Naive B cell (primary cell): ENCODE measurements at places on chromosomes 2 and 18. TPM values are rescaled to one million over a fixed set of nuclear protein-coding genes. Genes with fewer than 3 reads are reported as not detected.

TIMM21 gene
- 18.3 TPM for polyA plus RNA-seq

GRCh38 chr2:59680863-59681262, 872.6 kb downstream of the BCL11A start:
- no peak overlapping the region for H3K4me3 ChIP-seq
- peaks cover 4% of the 10 kb centered on the region for H3K27me3 ChIP-seq
- no peaks in the 10 kb centered on the region for H3K36me3 ChIP-seq
- no peak for DNase-seq
- H3K27ac ChIP-seq, result no peak overlapping the region
- peaks cover 10% of the 10 kb centered on the region for H3K4me1 ChIP-seq

IL36RN gene
- polyA plus RNA-seq, result not detected

TMEFF2 gene
- not detected for polyA plus RNA-seq

TBR1 gene
- polyA plus RNA-seq, result not detected

SLC9A2 gene
- not detected for polyA plus RNA-seq

GRCh38 chr2:126482582-126483464, 173.1 kb upstream of the GYPC start:
- no peak for DNase-seq
- no peaks in the 10 kb centered on the region for H3K36me3 ChIP-seq
- no peak overlapping the region for H3K4me3 ChIP-seq
- H3K4me1 ChIP-seq, result no peaks in the 10 kb centered on the region

DNA sequence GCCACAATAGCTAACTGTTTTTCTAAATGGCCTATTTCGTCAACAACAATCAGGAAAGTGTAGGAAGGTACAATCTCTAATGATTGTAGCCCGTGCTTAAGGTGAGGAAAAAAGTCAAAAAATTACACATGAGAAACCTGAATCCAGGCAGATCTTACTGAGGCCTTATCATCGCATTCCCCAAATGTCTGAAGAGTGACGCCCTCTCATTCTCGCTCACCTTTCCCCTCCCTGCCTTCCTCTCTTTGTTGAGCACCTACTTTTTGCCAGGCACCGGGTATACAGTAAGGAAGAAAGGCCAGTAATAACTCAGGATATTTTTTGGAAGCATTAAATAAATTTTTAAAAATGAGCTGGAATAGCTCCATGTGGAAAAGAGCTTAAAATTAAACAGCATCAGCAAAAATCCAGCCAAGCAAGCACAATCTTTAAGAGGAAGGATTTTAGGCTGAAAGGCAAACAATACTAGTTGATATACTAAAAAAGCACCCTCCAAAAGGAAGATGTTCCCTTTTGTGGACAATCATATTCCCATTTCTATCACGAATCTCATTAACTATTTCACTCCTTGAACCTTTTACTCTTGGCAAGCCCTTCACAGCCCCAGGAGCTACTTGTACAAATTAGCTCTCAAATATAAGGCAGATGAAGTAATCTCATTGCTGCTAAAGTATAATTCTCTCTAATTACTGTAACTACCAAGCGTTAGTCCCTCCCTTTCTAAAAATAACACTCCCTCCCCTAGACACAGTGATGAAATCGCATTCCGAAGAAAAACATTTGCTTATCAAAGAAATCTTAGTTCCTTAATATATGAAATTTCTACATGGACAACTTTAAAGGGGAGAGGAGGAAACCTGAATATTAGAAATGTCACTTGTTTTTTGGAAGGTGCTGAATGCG, 40.0 kb downstream of the STAT1 start:
- peaks cover 45% of the 10 kb centered on the region for H3K36me3 ChIP-seq
- no peak for DNase-seq
- H3K4me3 ChIP-seq, result no peak overlapping the region

DNA sequence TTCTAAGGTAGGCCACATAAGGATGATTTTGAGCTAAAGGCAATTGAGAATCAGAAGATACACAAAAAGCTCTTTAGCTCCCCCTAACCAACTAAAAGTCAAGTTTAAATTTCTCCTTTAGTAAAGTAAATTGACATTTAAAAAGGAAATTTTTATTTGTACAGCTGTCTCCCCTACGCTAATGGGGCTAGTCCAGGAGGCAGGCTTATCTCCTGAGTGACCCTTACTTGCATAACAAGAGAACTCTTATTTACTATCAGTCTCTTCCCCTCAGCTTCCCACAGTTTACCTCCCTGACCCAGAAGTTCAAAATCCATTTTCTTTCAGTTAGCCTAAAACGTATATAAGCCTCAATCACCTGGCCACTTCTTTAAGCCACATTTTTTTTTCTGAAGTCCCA, 1002.8 kb upstream of the NRXN1 start:
- no peak overlapping the region for H3K27ac ChIP-seq
- no peak for DNase-seq
- no peak overlapping the region for H3K4me3 ChIP-seq
- H3K4me1 ChIP-seq, result no peaks in the 10 kb centered on the region
- H3K27me3 ChIP-seq, result no peaks in the 10 kb centered on the region

KIF1A gene
- polyA plus RNA-seq, result not detected

DNA sequence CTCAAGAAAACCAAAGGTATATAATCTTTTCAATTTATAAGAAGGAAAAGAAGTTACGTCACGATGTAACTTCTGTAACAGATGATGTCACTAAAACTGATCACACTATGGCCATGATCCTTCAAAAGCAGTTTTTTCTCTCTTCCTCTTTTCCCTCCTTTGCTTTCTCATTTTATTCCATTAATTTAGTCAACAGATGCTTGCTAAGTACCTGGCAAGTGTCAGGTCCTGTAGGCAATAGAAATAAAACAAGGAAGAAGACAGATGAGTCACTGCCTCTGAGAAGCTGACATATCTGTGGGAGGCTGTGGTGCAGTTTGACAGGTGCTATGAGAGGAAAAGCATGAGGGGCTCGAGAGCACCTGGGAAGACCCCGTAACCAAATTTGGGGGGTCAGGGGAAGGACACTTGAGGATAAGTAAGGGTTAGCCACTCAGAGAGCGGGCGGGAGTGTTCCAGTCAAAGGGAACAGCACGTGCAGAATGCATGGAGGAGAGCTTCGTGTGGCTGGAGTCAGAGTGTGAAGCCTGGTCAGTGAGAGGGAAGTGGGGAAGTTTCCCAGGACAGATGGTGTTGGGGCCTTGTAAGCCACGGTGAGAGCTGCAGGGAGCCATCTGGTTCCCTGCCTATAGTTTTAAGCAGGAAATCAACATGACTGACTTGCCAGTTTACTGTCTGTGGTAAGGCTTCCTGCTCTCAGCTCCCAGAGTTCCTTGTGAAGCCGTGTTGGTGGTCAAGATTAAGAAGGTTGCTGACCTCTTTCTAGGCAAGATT, 198.8 kb upstream of the FOSL2 start:
- H3K27me3 ChIP-seq, result no peaks in the 10 kb centered on the region
- H3K36me3 ChIP-seq, result no peaks in the 10 kb centered on the region
- H3K4me1 ChIP-seq, result no peaks in the 10 kb centered on the region
- H3K27ac ChIP-seq, result no peak overlapping the region
- no peak overlapping the region for H3K4me3 ChIP-seq

GRCh38 chr2:96806468-96807126, 9.5 kb upstream of the CNNM3 start:
- H3K4me1 ChIP-seq, result peaks cover 12% of the 10 kb centered on the region
- H3K36me3 ChIP-seq, result no peaks in the 10 kb centered on the region
- DNase-seq, result peak; percentile 78

IAH1 gene
- polyA plus RNA-seq, result 65.4 TPM

DSG1 gene
- not detected for polyA plus RNA-seq

- DNase-seq, result no peak
- no peaks in the 10 kb centered on the region for H3K36me3 ChIP-seq
- H3K4me1 ChIP-seq, result no peaks in the 10 kb centered on the region
- no peaks in the 10 kb centered on the region for H3K27me3 ChIP-seq
Measured at GRCh38 chr2:2577407-2577831, 246.3 kb upstream of the MYT1L start.

DNA sequence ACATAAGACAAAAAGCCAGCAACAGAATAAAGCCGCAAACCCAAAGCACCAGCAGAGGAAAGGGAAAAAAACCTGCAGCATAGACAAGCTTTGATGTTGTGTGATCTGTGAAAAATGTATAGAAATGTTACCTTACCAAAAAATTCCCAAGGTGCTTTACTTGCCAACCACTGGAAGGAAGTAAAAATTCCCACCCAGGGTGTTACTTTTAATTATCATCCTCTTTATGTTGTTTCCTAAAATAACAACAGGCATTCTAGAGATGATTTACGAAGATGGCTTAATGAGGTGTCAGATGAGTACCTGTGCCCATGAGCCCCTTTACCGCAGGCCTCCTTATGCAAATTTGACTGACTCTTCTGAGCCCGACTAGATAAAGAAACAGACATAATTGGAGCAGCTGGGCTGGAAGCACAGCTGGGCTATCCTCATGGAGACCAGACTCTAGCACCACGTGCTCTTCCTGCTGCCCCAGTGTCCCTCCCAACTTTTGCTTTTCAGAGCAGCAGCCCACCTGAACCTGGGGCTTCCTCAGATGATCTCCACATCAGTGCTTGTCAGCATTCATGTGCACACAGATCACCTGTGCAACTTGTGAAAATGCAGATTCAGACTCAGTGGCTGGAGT, 41.5 kb downstream of the SRSF7 start:
- H3K4me3 ChIP-seq, result no peak overlapping the region
- no peaks in the 10 kb centered on the region for H3K4me1 ChIP-seq
- no peak overlapping the region for H3K27ac ChIP-seq
- peaks cover 20% of the 10 kb centered on the region for H3K36me3 ChIP-seq

DNA sequence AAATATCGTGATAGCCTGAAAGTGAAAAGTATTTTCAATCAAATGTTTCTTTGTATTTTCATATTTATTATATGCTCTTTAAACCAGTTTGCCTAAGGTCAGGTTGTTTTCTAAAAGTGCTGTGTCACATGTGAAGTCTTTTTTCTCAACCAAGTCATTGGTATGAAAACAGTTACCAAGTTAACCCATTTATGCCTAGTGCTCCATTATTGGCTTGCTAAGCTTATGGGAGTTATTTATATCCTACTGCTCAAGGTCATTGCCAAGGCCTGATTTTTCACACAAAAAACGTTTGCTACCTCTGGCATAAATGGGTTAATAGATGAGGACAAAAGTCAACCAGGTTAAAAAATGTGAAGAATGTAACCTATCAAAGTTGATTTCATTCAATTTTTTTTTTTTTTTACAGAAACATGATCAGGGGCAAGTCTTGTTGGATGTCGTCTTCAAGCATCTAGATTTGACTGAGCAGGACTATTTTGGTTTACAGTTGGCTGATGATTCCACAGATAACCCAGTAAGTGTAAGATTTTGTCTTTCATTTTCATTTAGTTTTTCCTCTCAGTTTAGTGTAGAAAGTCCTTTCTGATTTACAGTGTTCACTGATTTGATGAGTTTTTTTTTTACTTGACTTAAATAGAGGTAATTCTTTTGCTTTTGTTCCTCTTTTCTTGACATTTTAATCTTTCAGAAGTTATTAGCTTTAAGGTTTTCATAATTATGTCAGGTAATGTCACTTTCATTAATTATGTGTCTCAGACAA, 102.6 kb downstream of the PTPN4 start:
- peaks cover 33% of the 10 kb centered on the region for H3K4me1 ChIP-seq
- H3K27ac ChIP-seq, result peak overlapping the region; percentile 50
- no peak for DNase-seq
- H3K4me3 ChIP-seq, result no peak overlapping the region
- H3K27me3 ChIP-seq, result no peaks in the 10 kb centered on the region

ZBTB7C gene
- polyA plus RNA-seq, result not detected

DNA sequence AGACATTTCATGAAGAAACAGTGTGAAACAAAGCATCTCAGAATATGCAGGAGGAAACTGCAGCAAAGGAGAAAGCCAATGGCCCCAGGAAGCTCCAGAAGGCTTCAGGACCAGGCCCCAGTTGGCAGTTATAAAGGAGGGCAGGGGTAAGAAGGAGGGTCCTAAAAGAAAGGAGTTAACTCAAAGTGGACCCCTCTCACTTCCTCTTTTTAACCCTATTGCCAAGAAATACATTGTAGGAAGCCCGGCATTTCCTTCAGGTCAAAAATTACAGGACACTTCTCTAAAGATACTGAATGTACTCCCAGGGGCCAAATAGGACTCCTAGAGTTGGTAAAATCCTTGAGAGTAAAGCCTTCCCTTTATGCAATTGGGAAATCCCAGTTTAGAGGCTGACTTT, 77.1 kb upstream of the TGFA start:
- peaks cover 39% of the 10 kb centered on the region for H3K27me3 ChIP-seq
- no peak for DNase-seq
- H3K36me3 ChIP-seq, result peaks cover 16% of the 10 kb centered on the region

SERPINB3 gene
- polyA plus RNA-seq, result not detected

BCL11A gene
- polyA plus RNA-seq, result 246 TPM

DNA sequence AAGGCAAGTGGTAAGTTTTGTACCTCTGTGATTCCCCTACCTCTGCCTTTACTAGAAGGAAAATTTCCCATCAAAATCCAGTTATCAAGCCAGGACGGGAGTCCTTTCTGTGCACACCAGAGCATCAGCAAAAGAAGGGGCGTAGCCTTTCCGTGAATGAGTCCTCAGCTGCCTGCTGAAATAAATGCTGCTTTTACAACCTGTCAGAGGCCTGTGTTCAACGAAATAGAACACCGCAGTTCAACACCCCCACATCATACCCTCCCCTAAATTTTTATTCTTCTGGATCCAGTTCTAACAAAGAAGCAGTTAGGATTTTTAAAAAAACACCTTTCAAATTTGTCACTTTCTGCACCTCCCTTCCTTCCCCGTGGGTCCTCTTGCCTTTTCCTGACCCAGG, 135.8 kb downstream of the SETBP1 start:
- H3K27ac ChIP-seq, result peak overlapping the region; percentile 86
- no peak overlapping the region for H3K4me3 ChIP-seq
- DNase-seq, result no peak
- H3K27me3 ChIP-seq, result no peaks in the 10 kb centered on the region
- peaks cover 77% of the 10 kb centered on the region for H3K4me1 ChIP-seq
